ENCODE measurements at places on chromosomes 16 and 17. TPM values are rescaled to one million over a fixed set of nuclear protein-coding genes. Genes with fewer than 3 reads are reported as not detected.

The TMIGD1 gene
- total RNA-seq, result not detected

The ZNF205 gene
- 10.6 TPM for total RNA-seq

The SGSH gene
- 19.5 TPM for total RNA-seq

The IRX3 gene
- 11.2 TPM for total RNA-seq

The CCL5 gene
- total RNA-seq, result not detected

The CIBAR2 gene
- not detected for total RNA-seq

The LRRC45 gene
- 14.4 TPM for total RNA-seq
